NCI-H2081 (cell line): ENCODE measurements at places on chromosomes 13 and 19.
A peak's percentile ranks its signal among the peaks of the same experiment; 100 is the strongest.

DNA sequence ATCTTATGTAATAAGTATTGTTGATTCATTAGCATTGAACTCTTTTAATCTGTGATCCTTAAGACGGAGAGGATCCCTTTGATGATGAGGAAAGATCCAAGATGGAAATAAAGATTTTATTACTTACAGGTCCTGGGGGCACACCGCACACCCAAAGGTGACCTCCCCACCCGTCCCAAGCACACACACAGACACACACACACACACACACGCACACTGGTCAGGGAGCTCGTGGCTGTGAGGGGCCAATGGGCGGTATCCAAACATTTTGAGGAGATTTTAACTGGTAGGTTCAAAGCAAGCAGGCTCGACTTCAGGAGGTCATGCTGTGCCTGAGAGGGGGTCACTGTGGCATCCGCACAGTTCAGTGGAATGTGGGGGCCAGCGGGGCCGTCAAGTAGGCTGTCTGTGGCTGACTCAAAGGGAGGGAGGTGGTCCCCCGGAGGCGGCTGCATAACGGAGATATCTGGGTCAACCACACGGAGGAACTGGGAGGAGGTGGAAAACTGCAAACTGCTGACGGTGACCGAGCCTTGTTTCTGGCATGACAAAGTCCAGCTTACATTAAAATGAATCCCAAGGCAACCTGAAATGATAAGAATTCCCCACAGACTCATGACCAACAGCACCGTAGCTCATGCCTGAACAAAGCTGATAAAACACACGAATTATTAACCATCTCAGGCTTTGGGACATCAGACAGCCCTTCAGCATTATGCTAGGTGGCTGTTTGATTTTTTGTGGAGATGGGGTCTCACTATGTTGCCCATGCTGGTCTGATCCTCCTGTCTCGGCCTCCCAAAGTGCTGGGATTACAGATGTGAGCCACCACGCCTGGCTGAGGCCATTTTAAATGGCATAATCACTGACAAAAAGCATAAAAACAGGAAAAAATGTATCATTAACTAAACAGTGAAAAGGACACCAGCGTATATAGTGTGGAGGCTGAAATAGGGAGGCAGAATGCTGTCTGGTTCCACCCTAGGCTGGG is 20.9 kb upstream of the SIGLEC11 start:
- no peak for DNase-seq

GRCh38 chr19:2186071-2186846 is 22.5 kb downstream of the DOT1L start:
- no peak for DNase-seq

- DNase-seq: no peak
Measured at GRCh38 chr13:75165543-75166230, 316.3 kb downstream of the TBC1D4 start.

- no peak for DNase-seq
Measured at GRCh38 chr13:106681536-106681935, 113.6 kb upstream of the ARGLU1 start.

- peak; percentile 97 for DNase-seq
Measured at GRCh38 chr19:16572332-16573211, at the start of gene SLC35E1. Gene SLC35E1, minus strand, starts transcription at chr19:16572415. Its CDS starts 51 bp downstream, at chr19:16572364.

- no peak for DNase-seq
Measured at GRCh38 chr13:27774169-27774568, 18.1 kb upstream of the GSX1 start.

DNA sequence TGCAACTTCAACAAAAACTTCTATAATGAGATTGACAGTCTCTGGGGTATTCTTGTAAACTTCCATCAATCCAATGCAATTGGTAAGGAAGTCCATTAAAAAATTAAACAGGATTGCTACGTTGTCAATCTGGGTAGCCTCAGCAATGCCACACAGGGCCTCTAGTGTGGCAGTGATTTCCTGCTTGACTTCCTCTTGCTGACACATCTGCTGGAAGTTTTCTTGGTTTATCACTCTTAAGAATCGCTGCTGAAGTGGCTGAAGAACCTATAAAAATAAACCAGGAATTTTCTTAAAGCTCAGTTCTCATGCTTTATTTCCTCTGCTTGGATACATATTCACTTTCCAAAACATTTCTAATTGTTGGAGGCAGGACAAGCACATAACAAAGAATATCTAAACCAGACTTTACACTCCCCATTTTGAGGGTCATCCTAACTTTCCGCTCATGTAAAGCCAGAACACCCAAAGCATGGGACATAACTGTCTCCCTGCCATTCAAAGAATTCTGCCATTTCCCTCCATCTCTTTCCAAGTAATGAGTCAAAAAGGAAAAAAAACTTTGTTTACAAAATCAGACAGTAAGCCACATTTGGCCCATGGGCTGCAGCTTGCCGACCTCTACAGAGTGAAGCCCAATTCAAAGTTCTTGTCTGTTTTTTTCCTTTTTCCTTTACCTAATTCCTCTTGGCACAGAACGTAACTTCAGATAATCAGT is 23.2 kb upstream of the EEF1AKMT1 start:
- DNase-seq: no peak

DNA sequence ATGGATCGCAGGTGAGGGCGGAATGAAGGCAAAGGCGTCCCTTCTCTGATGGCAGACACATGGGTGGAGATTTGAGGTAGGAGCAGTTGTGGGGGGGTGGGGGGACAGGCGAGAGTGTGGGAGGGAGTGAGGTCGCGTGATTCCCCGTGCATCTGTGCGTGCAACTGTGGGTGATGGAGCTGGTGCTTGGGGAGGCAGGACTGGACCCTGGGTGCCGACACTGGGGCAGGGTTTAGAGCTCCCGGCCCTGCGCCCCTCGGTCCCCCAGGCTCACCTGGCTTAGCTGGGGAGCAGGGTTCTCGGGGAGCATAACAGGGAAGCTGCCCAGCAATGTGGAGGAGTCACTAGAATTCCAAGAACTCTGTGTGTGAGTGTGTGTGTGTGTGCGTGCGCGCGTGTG is 3.4 kb downstream of the TMPRSS9 start:
- no peak for DNase-seq

GRCh38 chr19:2250766-2251105 is 1.6 kb downstream of the AMH start:
- no peak for DNase-seq

- DNase-seq: no peak
Measured at GRCh38 chr13:33127009-33127551, 110.9 kb downstream of the KL start.

DNA sequence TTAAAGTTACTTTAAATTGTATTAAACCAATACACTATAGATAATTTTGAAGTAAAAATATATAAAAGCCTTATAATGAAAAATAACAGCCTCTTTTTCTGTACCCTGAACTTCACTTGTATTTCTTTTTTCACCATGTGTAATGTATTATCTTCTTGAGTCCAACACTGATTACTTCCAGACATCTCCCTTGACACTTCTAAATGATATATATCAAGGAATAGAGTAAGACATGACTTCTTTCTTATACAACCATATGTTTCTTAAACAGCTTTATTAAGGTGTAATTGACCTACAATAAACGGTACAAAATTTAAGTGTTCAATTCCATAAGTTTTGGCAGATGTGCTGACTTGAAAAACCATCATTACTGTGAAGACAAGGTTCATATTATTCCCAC is 531.9 kb downstream of the OLFM4 start:
- DNase-seq: no peak
